ENCODE measurements at places on chromosomes 3 and 15. TPM values are rescaled to one million over a fixed set of nuclear protein-coding genes. Genes with fewer than 3 reads are reported as not detected.
A peak's percentile ranks its signal among the peaks of the same experiment; 100 is the strongest.

DNA sequence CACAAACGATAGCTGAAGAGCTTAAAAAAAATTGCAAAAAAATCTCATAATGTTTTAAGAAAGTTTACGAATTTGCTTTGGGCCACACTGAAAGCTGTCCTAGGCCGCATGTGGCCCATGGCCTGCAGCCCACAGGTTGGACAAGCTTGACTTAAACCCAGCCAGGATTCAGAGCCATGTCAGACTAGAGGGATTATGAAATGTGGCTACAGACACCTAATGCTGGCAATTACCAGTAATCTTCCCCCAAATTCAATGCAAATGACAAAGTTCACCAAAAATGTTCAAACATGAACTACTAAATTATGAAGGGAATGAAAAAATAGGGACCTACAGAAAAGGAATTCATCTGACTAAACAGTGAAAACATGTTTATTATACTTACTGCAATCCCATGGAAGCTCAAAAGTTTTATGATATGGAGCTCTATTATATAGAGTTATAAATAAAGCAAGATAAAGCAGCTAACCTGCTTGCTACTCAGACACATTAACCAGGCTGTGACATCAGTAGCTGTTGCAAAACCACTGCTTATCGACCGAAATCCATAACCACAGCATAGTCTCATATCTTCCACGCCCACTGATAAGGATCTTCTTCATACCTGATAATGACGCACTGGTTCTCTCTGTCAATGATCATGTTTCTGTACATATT lies 49.2 kb downstream of the LDHAL6B start:
- DNase-seq: peak; percentile 50

DNA sequence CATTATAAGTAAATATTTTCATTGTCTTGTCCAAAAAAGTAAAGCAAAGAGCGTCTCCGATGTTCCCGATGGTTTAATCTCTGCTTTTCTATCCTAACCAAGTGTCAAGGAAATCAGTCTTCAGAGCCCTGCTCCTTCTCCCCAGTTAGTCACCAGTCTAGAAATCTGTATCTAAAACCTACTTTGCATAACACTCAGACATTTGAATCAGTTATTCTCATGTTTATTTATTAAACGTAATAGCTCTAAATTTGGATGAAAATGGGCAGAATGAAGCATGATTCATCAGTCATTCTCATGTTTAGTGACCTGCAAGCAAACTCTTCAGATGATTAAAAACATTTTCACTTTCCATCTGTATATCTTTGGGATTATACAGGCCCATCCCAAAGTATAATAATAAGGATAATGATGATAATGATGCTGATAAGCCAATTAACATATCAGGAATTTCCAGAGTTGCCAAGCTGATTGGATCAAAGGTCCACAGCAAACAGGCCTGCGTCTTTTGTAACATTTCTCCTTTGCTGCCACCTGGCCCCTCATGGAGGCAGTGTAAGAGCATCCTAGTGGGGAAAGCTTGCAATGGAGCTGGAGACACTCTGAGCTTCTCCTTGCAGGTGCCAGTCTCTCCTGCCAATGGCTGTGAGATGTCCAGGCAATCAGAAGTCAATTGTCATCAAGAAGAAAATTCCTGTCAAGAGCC lies 273.9 kb downstream of the IGSF11 start:
- DNase-seq: no peak

DNA sequence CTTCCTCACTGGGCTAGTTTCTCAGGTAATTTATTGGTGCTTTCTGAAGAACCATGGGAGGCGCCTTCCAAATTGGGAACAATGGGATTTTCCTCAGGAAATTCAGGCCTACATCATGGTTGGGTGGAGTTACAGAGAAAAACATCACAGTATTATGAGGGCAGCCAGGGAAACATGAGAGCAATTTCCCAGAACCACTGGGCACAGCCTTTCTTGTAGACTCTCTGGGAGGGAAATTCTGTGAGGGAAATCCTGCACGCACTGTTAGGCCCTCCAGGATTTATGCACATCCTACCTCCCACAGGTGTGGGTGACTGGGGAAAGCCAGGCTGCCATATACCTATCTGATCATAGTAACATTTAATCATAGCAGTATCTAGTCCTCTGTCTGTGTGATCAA lies 13.2 kb downstream of the POPDC2 start:
- no peak for DNase-seq

GRCh38 chr3:179526989-179527391 lies 35.7 kb upstream of the ACTL6A start:
- DNase-seq: peak; percentile 64

Gene IGSF10
- 3.3 TPM for total RNA-seq
